ENCODE measurements at places on chromosomes 12 and 14.

DNA sequence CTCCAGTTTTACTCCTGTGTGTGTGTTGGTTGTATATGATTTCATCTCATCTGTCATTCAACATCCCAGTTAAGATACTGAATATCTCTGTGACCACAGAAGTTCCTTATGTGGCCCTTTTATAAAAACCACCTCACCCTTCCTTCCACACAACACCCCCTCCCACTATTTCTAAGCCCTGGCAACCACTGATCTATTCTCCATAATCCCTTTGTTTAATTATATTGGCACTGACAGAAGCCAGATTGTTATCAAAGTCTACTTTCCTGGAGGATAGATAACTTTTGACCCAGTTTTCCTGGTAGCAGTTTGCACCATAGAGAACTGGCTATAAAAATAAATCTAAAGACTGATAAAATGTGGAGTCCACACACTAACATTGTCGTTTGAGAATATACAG is 902.8 kb downstream of the SLC16A7 start:
- DNase-seq: no peak

DNA sequence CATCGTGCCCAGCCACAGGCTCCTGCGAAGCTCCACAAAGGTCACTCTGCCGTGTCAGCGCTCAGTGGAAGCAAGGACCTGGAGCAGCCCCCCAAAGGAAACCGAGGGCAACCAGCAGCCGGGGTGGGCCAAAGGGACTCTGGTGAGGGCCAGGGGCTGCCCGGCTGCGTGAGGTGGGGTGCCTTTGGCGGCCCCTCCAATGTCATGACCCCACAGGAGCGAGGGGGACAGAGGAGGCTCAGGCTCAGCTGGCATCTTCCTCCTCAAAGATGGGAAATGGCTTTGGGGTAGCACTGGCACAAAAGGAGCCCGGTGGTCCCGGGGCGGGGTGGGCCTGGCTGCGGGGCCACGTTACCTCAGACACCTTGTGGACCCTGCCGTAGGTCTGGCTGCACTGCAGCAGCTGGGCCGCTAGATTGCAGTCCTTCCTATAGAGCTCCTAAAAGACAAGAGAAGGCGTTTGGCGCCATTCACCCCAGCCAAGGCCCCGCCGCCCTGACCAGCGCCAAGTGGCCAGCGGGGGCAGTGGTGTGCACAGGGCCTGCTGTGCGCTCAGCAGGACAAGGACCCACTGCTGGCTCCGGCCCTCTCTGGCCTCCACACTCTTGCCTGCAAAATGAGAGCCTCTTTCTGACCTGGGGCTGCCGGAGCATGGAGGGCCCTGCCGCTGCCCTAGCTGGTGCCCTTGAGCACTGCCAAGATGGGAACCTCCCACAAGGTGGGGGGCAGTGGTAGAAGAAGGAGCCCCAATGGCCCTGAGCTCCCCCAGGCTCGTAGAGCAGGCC is 46.9 kb downstream of the BEGAIN start:
- no peak for DNase-seq

DNA sequence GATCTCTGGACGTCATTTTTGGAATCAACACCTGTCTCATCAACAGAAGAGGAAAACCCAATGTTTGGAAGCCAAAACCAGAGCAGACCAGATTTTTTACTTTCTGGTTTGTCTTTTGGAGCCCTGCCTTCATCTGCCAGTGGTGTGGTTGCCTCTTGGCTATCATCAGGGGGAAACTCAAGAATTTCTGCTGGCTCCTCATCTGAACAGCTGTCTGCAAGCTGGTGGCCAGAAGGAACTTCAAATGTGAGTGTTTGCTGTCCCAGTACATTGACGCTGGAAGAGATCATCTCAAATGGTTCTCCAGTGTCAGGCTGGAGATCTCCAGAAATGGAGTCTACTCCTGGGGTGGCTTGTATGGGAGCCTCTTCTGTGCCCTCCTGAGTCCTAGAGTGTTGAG is 13.8 kb downstream of the PLD4 start:
- DNase-seq: no peak

DNA sequence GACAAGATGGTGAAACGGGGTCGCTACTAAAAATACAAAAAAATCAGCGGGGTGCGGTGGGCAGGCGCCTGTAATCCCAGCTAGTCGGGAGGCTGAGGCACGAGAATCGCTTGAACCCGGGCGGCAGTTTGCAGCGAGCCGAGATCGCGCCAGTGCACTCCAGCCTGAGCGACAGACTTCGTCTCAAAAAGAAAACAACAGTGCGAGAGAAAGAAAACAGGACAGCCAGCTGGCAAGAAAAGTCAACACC is 633 bp upstream of the RNU4-2 start:
- no peak for DNase-seq

- DNase-seq: no peak
Measured at GRCh38 chr14:96631030-96631429, 128.8 kb downstream of the PAPOLA start.

DNA sequence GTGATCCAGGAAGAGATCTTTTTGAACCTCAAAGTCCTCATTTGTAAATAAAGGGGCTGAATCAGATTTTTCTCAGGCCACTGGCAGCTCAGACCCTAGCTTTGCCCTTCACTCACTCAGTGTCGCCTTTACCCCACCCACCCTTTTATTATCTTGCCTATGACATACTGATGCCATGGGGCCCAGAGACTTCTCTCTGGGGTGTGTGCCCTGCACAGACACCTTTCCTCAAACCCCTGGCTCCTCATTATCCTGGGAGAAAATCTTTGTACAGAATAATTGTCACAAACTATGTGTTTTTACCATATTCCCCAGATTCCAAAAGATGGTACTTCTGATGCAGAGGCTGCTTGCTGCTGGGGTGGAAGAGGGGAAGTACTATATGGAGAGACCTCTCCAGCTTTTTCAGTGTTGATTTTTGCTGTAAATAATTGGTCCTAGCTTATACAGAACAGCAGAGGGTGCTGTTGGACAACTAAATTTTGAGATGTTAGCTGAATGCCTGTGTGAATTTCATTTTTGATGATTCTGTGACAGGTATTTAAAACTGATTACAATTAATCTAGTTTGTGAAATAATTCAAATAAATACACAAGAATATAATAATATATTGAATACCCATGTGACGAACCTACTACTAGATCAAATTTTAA is 53.9 kb upstream of the DCD start:
- DNase-seq: peak; percentile 62

DNA sequence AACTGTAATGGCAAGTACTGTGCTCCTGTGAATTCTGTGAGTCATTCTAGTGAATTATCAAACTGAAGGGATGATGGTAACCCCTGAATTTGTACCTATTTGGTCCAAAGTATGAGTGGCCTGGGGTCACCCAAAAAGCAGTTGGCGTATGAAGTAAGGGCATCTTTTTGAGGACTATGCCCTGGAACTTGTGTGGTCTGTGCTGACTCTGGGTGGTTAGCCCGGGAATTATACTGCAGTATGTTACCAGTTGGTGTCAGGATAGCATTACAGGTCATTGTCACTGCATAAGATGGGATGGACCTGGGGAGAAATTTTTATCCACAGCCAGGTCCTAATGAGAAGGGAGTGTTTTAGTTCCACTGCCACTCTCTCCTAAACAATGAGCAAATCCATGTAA is 174.7 kb downstream of the SSPN start:
- no peak for DNase-seq

DNA sequence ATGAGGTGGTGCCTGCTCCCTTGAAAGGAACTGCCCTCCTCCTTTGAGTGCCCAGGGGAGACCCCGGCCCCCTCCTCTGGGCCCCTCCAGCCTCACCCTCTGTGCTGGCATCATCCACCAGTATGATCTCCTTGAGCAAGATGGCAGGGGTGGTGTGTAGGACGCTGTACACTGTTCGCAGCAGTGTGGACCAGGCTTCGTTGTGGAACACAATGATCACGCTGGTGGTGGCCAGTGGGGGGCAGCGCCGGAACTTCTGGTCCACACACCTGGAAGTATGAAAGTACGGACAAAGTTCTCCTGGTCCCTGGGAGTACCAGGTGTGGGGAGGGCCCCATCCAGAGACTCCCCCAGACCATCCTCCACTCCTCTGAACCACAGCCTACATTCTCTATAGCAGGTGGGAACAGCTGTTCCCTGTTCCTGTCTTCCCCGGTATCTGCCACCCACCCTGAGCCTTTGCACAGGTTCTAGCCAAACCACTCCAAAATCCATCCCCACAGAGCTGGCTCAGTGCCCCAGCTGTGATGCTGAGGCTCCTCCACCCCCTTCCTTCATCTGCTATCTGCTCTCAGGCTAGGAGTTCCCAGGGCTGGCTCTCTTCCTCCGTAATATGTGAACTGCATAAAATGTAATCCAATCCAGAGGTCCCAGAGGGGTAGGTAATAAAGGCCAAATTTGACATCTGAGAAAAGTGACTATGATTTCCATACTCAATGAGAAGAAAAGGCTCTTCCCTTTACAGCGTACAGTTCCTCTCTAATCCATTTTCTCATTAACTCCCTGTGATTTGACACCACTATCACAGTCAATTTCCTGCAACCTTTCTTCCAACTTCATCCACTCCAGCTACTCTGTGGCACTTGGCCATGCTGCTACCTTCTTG is 13.9 kb downstream of the GALNT6 start:
- DNase-seq: no peak

- no peak for DNase-seq
Measured at GRCh38 chr14:48586099-48586498, 910.7 kb upstream of the MDGA2 start.

GRCh38 chr14:64711039-64711438 is 6.8 kb downstream of the PLEKHG3 start:
- DNase-seq: no peak

DNA sequence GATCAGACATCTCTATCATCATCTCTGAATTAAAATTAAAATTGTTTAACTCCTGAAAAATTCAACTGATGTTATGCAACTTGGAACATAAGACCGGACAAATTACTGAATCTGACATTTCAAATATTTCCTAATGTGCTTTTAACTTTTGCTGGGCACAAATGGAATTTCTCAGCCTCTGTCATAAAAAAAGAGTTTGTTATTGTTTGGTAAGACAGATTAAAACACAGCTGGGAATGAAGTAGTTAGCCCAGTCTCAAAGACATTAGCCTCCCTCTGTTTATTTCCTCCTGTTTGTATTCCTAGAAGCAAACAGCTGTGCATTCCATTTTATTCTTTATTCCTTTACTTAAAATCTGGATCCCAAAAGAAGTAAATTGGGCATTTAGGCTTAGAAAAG is 29.4 kb downstream of the PLEKHA5 start:
- DNase-seq: no peak

DNA sequence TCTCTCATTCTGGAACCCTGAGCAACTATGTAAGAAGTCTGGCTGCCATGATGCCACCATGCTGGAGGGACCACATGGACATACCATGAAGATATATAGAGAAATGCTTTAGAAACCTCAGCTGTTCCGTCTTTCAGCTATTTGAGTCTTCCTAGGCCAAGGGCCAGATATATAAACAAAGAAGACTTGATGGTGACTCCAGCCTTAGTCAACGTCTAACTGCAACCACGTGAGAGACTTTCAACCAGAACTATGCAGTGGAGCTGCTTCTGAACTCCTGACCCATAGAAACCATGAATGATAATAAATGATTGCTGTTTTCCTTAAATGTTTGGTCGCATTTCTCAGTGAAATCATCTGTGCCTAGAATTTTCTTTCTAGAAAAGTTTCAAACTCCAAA is 20.0 kb upstream of the KITLG start:
- no peak for DNase-seq

GRCh38 chr12:52690351-52691075 is 10.3 kb upstream of the KRT1 start:
- no peak for DNase-seq

GRCh38 chr14:97456958-97457357 is 659.8 kb downstream of the VRK1 start:
- peak; percentile 82 for DNase-seq

- DNase-seq: no peak
Measured at GRCh38 chr14:99286761-99287160, 14.8 kb upstream of the BCL11B start.

GRCh38 chr12:108218921-108219320 is 89.8 kb downstream of the WSCD2 start:
- DNase-seq: no peak

DNA sequence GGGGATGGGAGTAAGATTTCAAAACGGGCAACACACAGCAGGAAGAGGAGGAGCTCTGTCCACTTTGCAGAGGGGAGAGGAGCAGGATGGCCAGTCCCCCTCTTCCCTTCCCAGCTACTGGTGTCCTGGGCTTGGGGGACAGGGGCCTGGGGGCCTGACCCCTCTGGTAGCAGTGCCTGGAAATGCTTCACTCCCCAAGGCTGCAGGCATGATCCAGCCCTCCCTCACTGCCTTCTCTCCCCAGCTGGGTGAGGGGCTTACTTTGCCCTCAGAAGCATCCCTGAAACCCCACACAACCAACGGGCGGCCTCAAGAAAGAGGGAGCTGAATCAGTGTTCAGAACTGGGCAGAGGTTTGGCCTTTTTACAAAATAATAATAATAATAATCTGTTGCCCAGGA is 279.5 kb downstream of the DPF3 start:
- DNase-seq: no peak

- DNase-seq: no peak
Measured at GRCh38 chr14:51442513-51443175, 202.6 kb downstream of the TMX1 start.

GRCh38 chr12:77189458-77189857 is 124.1 kb upstream of the E2F7 start:
- DNase-seq: no peak

GRCh38 chr14:89294060-89294459 is 123.0 kb downstream of the FOXN3 start:
- no peak for DNase-seq

GRCh38 chr14:93114713-93115068 is 1.0 kb downstream of the ITPK1 start:
- DNase-seq: no peak

DNA sequence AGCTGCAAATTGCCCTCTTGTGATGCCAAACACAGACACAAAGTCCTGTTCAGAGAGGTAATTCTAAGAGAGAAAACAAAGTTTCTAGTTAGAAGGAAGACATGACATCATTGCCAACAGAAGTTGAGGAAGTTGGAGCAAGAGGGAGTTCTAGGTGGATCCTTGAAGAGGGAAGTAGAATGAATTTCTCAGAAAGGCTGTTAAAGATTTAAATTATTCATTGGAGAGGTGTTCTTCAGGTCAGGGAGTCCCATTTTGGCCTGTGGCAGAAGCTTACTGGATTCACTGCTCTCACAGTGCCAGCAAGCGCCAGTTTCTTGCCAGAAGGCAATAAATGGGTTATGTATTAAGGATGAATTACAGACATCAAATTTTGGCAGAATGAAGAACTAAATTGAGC is 15.3 kb downstream of the TSFM start:
- DNase-seq: no peak

Measured in CD4-positive, alpha-beta T cell treated with Interleukin-2 at 100 ng/mL for 4 hours (primary cell).